WERI-Rb-1 (cell line): ENCODE measurements at places on chromosomes 7 and 10.
A peak's percentile ranks its signal among the peaks of the same experiment; 100 is the strongest.

DNA sequence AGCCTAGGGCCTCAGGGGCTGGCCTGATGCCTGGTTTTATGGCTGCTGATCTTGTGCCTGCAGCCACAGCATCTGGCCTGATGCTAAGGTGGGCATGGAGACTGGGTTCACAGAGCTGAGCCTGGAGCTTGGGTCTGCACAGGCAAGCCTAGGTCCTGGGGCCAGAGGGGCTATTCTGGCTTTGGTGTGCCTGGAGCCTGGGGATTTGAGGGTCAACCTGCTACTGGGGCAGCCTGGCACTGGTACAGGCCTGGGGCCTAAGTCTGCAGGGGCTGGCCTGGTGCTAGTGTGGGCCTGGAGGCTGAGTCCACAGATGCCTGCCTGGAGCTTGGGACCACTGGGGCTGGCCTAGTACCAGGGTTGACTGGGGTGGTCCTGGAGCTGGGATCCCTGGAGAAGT lies 481.8 kb upstream of the GHITM start:
- DNase-seq = no peak

- peak; percentile 69 for DNase-seq
These were observed 975.2 kb downstream of the SORCS1 start for GRCh38 chr10:106189292-106189691.

DNA sequence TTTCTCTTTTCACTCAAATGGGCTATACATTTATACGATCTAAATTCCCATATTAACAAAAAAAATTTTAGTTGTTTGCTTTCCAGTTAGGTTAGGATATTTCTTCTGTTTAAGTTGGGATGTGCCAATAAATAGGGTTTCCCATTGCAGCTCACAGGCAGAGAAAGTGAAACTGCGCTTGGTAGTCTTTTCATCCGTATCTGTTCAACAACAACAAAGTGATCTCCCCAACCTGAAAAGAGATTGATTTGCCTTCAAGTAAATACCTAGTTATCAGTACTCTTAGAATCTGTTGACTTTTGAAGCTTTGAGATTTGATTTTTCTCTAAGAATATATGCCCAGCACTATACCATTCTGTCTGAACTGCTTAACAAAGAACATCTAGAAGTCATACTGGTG lies 143.4 kb downstream of the DYNC1I1 start:
- no peak for DNase-seq

GRCh38 chr7:114530057-114530611 lies 115.5 kb downstream of the FOXP2 start:
- DNase-seq = no peak

- no peak for DNase-seq
These were observed 115.8 kb upstream of the LANCL2 start for GRCh38 chr7:55249332-55249731.
